ENCODE measurements at places on chromosomes 12 and 14.

- DNase-seq, result no peak
These were observed 51.7 kb upstream of the MYF6 start for GRCh38 chr12:80655751-80656150.

DNA sequence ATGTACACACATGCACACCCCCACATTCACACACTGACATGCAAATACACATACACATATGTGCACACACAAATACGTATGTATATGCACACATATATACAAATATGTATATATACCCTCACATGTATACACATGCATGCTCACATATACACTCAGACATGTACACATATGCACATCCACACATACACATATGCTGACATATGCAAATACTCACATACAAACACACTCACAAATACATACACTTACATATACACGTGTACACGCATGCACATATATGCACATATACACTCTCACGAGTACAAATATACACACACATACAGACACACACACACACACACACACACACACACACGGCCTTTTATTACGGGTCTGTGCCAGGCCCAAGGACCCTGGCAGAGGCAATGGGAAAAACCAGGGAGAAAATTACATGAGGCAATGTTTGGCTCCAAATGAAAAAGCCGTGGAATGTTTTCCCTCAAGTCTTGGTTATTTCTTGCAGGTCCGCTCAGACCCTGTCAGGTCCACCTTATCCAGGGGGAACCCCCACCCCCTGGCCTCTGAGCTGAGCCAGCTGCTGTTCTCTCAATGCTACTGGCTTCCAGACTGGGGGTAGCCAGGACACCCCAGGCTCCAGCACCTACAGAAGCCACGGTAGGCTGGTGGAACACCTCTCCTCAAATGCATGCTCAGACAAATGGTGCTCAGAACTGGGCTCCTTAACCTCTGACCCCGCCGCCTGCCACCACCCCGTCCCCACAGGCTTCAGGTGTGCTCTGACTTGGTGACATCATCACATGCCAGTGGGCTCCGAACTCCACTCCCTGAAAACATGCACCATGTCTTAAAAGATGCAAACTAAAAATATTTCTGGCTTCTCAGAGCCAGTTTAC is 54.7 kb downstream of the BCL11B start:
- no peak for DNase-seq

DNA sequence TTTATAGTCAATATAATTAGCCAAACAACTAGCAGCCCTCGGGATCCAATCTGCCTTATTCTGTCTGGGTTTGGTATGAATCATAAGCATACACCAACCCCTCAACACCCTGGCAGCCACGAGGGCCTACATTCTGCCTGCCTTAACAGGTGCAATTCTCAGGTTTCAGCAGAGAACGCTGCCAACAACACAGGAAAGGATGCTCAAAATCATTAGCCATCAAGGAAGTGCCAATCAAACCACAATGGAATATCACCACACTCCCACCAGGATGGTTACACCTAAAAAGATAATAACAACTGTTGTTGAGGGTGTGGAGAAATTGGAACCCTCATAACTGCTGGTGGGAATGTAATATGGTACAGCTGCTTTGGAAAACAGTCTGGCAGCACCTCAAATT is 122.8 kb downstream of the TTC7B start:
- DNase-seq, result no peak

- no peak for DNase-seq
These were observed 9.6 kb upstream of the ASIC1 start for GRCh38 chr12:50047693-50048250.

DNA sequence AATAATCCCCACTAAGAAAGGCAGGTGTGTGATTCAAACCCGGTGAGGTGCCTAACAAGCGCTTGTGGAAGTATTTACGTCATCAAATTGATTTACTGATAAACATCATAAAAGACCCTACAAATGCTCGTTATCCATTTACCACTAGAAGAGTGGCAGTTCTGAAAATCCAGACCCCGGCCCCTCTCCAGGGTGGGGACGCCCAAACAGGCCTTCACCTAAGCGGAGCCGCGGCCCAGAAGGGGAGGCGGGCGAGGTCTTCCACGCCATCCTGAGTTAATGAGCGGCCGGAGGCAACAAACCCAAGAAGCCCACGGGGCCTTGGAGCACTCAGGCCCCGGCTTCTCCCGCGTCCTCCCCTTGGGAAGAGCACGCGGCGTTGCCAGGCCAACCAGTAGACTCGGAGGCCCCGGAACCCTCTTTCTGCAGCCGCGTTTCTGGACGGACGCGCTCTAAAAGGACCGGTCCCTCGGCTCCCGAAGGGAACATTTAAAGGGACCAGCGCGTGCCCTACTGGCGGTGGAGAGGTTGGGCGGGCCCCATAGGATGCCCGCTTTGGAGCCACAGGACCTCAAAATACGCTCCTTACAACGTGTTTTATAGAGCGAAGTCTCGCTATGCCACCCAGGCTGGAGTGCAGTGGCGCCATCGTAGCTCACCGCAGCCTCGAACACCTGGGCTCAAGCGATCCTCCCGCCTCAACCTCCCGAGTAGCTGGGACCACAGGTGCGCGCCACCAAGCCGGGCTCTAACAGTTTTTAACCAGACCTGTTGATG is 3.5 kb downstream of the PTPN21 start:
- DNase-seq, result no peak

- DNase-seq, result no peak
These were observed 10.7 kb downstream of the TTC5 start for GRCh38 chr14:20295067-20295466.

- DNase-seq, result peak; percentile 6
These were observed 73.6 kb downstream of the TESC start for GRCh38 chr12:117025481-117026151.

DNA sequence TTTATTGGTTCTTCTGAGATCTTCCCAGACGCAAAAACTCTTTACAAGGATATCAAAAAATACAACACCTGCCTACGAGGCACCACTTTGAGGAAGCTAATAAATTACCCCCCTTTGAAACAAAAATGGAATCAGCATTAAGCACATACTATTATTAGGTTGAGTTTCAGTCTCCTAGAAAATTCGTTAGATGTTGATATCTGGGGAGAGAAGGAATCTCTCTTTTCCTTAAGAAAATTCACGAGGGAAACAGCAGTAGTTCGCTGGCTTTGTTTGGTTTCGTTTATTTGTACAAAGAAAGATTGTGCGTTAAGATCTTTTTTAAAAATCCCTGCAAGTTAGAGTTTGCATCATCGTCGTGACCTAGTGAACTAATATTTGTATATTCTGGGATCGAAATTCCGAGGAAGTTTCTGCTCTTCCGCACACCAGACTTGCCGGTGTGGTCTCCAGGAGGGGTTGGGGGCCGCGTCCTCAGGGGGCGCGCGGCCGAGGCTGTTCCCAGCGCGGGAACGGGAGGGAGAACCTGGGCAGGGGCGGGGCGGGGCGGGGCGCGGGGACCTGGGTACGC is 12.1 kb downstream of the NKX2-1 start:
- DNase-seq, result no peak

DNA sequence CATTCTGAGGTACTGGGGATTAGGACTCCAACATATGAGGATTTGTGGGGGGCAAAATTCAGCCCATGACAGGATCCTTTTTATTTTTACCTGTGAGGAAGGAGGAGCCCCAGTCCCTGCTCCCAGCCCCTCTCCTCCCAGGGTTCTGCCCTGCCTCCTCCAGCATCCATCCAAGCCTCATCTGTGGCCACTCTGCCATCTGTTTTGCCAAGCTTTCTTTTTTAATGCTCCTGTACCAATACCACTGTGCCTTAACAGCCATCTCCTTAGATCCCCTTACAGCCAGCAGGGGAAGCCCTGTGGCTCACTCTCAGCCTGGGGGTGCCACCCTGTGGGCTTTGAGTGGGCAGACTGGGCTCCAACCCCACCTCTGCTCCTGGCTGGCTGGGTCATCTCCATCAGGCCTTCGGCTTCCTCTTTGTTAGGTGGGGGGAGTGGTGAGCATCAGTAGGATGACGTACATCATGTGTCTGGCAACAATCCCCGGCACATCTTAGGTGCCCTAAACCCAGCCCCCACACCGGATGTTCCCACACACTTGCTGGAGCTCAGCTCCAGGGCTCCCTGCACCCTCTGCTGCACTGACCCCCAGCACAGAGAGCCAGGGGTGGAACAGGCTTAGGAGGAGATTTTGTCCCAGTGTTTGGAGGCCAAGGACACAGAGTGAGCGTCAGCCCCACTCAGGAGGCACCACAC is 40.2 kb downstream of the CYP46A1 start:
- no peak for DNase-seq

DNA sequence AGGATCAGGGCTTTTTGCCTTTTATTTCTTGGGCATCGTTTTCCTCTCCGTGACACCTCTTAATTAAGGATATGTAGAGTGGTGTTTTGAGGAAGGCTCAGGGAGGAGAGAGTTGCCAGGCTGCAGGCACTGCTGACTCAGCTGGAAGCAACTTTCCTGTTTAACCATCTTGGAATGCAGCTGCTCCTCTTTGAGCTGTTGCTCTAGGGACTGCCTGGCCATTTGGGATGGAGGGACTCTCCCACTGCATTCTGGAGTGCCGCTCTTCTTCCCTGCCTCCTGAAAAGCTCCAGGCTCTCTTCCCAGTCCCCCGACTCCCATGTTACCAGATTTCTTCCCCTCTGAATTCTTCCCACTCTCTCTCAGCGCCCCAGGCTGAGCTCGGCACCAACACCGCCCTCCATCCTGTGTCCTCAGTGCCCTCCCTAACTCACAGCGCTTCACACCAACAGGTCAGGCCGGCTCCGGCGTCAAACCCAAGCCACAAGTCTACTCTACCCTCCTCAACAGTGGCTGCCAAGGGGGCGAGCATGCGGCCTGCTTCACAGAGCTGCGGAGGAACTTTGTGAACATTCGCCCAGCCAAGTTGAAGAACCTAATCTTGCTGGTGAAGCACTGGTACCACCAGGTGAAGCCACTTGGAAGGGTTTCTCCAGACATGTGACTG is 5.9 kb downstream of the OAS3 start:
- DNase-seq, result no peak

- no peak for DNase-seq
These were observed 66.1 kb downstream of the WASHC3 start for GRCh38 chr12:101995684-101996083.

DNA sequence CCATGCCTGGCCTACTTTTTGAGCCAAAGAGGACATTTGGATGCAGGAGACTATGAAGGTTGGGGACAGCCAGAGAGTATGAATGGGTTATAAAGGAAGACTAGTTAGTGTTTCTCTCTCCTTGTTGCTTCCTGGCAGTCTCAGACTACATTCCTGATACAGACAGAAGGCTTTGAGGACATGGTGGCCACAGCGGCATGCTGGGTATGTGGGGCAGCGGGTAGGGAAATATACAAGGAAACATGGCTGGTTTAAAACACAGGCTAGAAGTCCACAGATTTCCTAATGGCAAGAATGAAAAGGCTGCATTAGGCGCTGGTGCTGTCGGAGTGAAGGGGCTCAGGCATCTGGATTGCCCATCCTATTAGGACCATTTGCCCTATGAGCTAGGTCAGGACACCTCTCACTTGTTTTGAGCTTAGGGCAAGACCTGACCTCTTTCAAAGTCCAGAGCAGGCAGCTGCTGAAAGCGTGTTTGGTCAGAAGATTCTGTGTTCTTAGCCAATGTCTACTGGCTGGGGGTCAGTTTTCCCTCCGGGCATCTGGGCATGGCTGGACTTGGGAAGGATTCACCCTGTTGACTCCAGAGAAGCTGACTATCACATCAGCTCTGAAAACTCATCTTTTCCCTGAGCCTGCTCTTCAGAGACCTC is 20.1 kb upstream of the FBXO21 start:
- DNase-seq, result no peak

DNA sequence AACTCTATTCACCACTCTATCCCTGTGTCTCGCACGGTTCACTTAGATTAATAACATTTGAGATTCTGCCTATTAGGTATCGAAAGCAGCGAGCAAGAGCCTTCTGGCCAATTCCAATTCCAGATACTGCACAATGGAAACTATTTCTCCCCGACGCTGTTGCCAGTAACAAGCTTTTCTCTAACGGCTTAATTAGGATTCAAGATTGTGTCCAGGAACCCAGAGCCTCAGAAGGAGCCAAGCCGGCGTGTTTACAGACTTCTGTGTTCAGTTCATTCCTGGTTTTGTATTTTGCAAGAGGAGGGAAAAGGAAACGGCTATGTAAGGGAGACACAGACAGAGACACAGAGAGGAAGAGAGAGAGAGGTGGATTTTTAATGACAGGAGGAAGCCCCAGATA is 185.6 kb downstream of the DICER1 start:
- DNase-seq, result no peak

DNA sequence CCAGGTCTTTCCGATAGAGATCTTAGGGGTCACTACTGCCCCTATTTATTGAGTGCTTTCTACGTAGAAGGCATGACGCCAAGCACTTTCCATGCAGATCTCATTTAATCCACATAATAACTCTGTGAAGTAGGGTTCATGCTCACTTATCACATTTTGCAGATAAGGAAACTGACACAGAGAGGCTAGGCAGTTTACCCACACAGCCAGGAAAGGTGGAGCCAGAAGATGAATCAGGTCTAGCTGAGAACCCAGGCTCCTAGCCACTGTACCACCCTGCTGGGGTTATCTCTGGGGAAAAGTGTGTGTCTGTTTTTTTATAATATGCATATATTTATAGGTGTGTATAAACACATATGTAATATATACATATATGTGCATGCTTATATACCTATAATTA is 83.6 kb downstream of the KSR2 start:
- no peak for DNase-seq

DNA sequence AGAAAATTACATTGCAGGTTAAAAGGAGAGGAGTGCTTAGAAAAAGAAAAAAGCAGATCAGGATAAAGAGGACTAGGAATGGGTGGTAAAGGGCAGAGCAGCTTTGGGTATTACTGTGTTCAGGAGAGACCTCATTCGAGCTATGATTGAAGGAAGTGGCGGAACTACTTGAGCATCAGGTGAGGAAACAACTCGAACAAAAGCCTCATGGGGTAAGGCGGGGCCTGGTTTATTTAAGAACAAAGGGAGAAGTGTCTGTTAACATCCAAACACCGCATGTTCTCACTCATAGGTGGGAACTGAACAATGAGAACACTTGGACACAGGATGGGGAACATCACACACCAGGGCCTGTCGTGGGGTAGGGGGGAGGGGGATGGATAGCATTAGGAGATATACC is 444.6 kb upstream of the CCDC196 start:
- no peak for DNase-seq
